Smooth muscle cell of trachea (primary cell): ENCODE measurements at places on chromosomes 1 and 21. TPM values are rescaled to one million over a fixed set of nuclear protein-coding genes. Genes with fewer than 3 reads are reported as not detected.

The AGPAT3 gene
- 61.7 and 67.3 TPM in 2 replicates for total RNA-seq

The XPR1 gene
- total RNA-seq: 20.1 and 28.0 TPM in 2 replicates

The CELA2B gene
- not detected in 2 replicates for total RNA-seq

The ATP1A4 gene
- not detected in 2 replicates for total RNA-seq

The PCP4L1 gene
- not detected in 2 replicates for total RNA-seq

The ST6GALNAC5 gene
- 0.17 and 0.44 TPM in 2 replicates for total RNA-seq

The NME7 gene
- total RNA-seq: 16.7 and 39.0 TPM in 2 replicates
